ENCODE measurements at places on chromosomes 2 and 18.

- H3K4me1 ChIP-seq, result no peaks in the 10 kb centered on the region
- no peaks in the 10 kb centered on the region for H3K27me3 ChIP-seq
- H3K4me3 ChIP-seq, result no peak overlapping the region
- no peak for DNase-seq
- no peak overlapping the region for H3K27ac ChIP-seq
- no peaks in the 10 kb centered on the region for H3K36me3 ChIP-seq
Observed at GRCh38 chr2:209236377-209236776, 187.5 kb upstream of the MAP2 start.

- H3K27me3 ChIP-seq, result no peaks in the 10 kb centered on the region
- no peaks in the 10 kb centered on the region for H3K4me1 ChIP-seq
- H3K27ac ChIP-seq, result no peak overlapping the region
- H3K36me3 ChIP-seq, result no peaks in the 10 kb centered on the region
- DNase-seq, result no peak
- H3K4me3 ChIP-seq, result no peak overlapping the region
Observed at GRCh38 chr2:97741251-97741650, 27.9 kb downstream of the ZAP70 start.

DNA sequence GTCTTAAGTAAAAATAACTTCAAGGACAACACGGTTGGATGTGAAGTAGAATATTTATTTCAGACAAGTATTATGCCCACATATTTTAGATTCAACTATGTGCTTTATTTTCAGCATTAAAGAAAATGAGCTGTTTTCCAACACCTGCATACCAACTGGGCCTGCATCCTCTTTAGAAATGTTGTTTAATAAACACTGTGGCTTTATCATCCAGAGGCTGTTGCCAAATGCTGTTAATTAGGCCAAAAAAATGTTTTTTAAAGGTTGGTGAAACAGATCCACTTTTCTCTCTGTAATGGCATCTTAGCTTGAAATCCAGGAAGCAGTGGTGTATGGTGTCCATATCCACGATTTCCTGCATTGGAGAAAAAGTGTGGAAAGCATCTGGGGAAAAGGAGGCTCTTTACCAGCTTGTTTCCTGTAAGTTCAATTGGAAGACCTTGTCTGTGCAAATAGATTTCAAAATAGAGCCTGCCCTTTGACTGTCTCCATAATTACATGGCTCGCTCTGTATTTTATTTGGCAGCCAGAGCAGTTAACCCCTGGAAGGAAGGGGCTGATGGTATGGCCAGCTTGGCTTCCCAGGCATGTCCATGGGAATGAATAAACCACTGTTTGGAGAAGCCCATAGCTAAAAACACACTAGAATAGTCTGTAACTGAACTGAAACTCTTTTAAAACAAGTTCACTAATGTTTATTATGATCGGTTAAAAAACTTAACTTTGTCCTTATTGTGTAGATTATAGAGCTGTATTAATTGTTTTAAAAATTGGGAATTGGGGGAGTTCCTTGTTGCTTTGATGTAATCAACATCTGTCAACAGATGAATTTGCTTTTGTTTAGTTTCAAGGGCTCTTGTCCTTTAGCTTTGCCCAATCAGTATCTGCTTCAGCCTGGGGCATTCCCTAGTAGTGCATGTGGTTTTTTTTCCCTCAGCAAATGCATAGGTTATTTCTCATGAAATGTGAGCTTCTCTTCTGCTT lies 33.0 kb upstream of the DLX1 start:
- H3K27ac ChIP-seq, result no peak overlapping the region
- H3K4me1 ChIP-seq, result no peaks in the 10 kb centered on the region
- DNase-seq, result no peak
- H3K4me3 ChIP-seq, result no peak overlapping the region
- H3K36me3 ChIP-seq, result no peaks in the 10 kb centered on the region

- no peaks in the 10 kb centered on the region for H3K4me1 ChIP-seq
- no peak overlapping the region for H3K4me3 ChIP-seq
- no peaks in the 10 kb centered on the region for H3K36me3 ChIP-seq
Observed at GRCh38 chr18:46502444-46502843, 154.6 kb downstream of the LOXHD1 start.

GRCh38 chr2:134279417-134279816 lies 25.5 kb downstream of the MGAT5 start:
- no peaks in the 10 kb centered on the region for H3K27me3 ChIP-seq
- DNase-seq, result no peak
- H3K4me1 ChIP-seq, result no peaks in the 10 kb centered on the region
- H3K36me3 ChIP-seq, result no peaks in the 10 kb centered on the region

- DNase-seq, result no peak
- H3K27me3 ChIP-seq, result no peaks in the 10 kb centered on the region
- no peak overlapping the region for H3K27ac ChIP-seq
- no peaks in the 10 kb centered on the region for H3K4me1 ChIP-seq
- H3K4me3 ChIP-seq, result no peak overlapping the region
Observed at GRCh38 chr2:191797942-191798876, 48.7 kb downstream of the CAVIN2 start.

DNA sequence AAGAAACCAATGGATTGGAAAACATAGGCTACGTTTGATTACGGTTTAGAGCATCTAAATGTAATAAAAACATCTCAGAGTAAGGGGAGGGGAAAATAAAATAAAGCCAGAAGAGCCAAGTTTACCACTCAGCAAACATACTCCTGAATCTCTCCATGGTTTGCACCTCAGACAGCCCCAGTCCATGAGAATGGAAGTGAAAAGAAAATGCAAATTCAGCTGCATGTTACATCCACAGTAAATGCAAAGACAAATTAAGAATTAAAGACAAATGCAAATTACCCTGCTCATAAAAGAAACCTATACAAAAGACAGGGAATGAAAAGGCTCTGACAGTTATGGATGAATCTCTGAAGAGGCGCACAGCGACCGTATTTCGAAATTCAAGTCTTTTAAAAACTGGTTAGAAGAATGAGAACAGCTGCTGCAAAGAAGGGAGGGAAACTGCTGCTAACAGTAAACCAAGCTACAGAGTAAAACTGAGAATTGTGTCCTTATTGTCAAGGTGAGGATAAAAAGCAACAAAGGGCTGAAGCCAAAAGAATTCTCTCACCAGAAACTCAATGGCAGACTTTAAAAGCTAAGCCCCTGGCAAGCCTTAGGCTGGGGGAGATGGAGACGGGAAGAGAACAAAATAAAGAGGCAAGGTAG lies 197.9 kb upstream of the ACVR2A start:
- H3K4me3 ChIP-seq, result no peak overlapping the region

- H3K4me3 ChIP-seq, result no peak overlapping the region
- peaks cover 24% of the 10 kb centered on the region for H3K4me1 ChIP-seq
- H3K27ac ChIP-seq, result peak overlapping the region; percentile 12
Observed at GRCh38 chr18:6878556-6879297, 149.2 kb downstream of the ARHGAP28 start.

DNA sequence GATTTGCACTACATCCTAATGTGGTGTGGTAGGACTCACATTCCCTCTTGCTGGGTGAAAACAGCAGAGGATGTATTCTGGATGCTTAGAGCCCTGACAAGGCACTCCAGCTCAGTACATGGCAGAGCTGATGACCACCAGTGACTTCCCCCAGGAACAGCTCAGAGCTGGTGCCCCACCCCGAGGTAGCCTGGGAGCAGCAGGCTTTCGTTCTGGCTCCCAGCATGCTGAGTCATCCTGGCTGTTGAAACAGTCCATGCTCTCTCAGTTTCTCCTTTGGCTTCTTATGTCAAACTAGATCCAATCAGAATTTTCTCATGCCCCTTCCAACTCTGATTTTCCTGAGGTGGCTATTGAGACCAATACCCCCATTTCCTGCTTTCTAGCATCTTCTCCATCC lies 438.2 kb downstream of the NBAS start:
- no peak overlapping the region for H3K27ac ChIP-seq
- H3K4me1 ChIP-seq, result no peaks in the 10 kb centered on the region
- H3K36me3 ChIP-seq, result no peaks in the 10 kb centered on the region
- no peak for DNase-seq
- H3K4me3 ChIP-seq, result no peak overlapping the region

GRCh38 chr2:85221067-85221691 lies 88.0 kb downstream of the TCF7L1 start:
- no peak for DNase-seq
- H3K27ac ChIP-seq, result no peak overlapping the region
- H3K4me3 ChIP-seq, result no peak overlapping the region
- H3K36me3 ChIP-seq, result no peaks in the 10 kb centered on the region
- peaks cover 21% of the 10 kb centered on the region for H3K4me1 ChIP-seq

- no peak for DNase-seq
Observed at GRCh38 chr2:48170281-48170680, 264.0 kb upstream of the FBXO11 start.

GRCh38 chr18:29096079-29096770 lies 919.3 kb upstream of the CDH2 start:
- no peak overlapping the region for H3K27ac ChIP-seq
- no peaks in the 10 kb centered on the region for H3K27me3 ChIP-seq
- no peaks in the 10 kb centered on the region for H3K4me1 ChIP-seq
- H3K36me3 ChIP-seq, result no peaks in the 10 kb centered on the region
- no peak for DNase-seq
- no peak overlapping the region for H3K4me3 ChIP-seq

DNA sequence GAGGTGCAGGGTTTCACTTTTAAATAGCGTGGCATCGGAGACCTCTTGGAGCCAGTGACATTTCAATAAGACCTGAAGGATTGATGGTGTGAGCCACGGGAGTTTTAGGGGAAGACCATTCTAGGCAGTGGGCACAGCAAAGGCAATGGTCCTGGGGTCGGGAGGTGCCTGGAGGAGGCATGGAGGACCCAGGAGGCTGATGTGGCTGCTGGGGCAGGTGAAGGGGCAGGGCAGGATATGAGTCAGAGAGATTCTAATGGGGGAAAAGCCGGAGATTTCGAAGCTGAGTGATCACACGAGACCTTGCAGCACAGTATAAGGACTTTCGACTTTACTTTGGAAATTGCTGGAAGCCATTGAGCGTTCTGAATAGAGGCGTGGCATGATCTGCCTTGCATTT lies 79.6 kb upstream of the KCNE4 start:
- H3K36me3 ChIP-seq, result no peaks in the 10 kb centered on the region
- no peak overlapping the region for H3K27ac ChIP-seq
- no peaks in the 10 kb centered on the region for H3K27me3 ChIP-seq
- no peak overlapping the region for H3K4me3 ChIP-seq

GRCh38 chr2:109126501-109126860 lies 2.5 kb upstream of the SH3RF3 start:
- no peak overlapping the region for H3K4me3 ChIP-seq
- H3K4me1 ChIP-seq, result peaks cover 37% of the 10 kb centered on the region
- no peaks in the 10 kb centered on the region for H3K36me3 ChIP-seq
- no peak for DNase-seq

- H3K27me3 ChIP-seq, result no peaks in the 10 kb centered on the region
- no peak overlapping the region for H3K4me3 ChIP-seq
- no peak for DNase-seq
- H3K4me1 ChIP-seq, result no peaks in the 10 kb centered on the region
- no peaks in the 10 kb centered on the region for H3K36me3 ChIP-seq
Observed at GRCh38 chr2:4427083-4427482, 723.7 kb downstream of the DCDC2C start.

GRCh38 chr2:205704127-205704741 lies 21.9 kb downstream of the NRP2 start:
- H3K36me3 ChIP-seq, result no peaks in the 10 kb centered on the region
- peak overlapping the region; percentile 58 for H3K27ac ChIP-seq
- no peaks in the 10 kb centered on the region for H3K27me3 ChIP-seq
- no peak overlapping the region for H3K4me3 ChIP-seq

- H3K4me1 ChIP-seq, result no peaks in the 10 kb centered on the region
- H3K27ac ChIP-seq, result no peak overlapping the region
- no peak for DNase-seq
- H3K27me3 ChIP-seq, result no peaks in the 10 kb centered on the region
- no peaks in the 10 kb centered on the region for H3K36me3 ChIP-seq
- no peak overlapping the region for H3K4me3 ChIP-seq
Observed at GRCh38 chr2:10469301-10469700, 21.2 kb upstream of the ODC1 start.

GRCh38 chr2:197311421-197312033 lies 947 bp upstream of the ANKRD44 start:
- H3K27ac ChIP-seq, result no peak overlapping the region
- DNase-seq, result no peak
- no peaks in the 10 kb centered on the region for H3K36me3 ChIP-seq
- peak overlapping the region; percentile 76 for H3K4me3 ChIP-seq
- H3K27me3 ChIP-seq, result no peaks in the 10 kb centered on the region

GRCh38 chr2:23312996-23313606 lies 71.9 kb upstream of the KLHL29 start:
- no peaks in the 10 kb centered on the region for H3K4me1 ChIP-seq
- H3K36me3 ChIP-seq, result no peaks in the 10 kb centered on the region
- no peaks in the 10 kb centered on the region for H3K27me3 ChIP-seq
- H3K27ac ChIP-seq, result no peak overlapping the region

- peaks cover 12% of the 10 kb centered on the region for H3K36me3 ChIP-seq
- no peaks in the 10 kb centered on the region for H3K27me3 ChIP-seq
- H3K4me1 ChIP-seq, result no peaks in the 10 kb centered on the region
Observed at GRCh38 chr2:207902821-207903220, 122.5 kb downstream of the PLEKHM3 start.
